ENCODE measurements at places on chromosomes 3 and 15. TPM values are rescaled to one million over a fixed set of nuclear protein-coding genes. Genes with fewer than 3 reads are reported as not detected.

Gene GPR149
- not detected for total RNA-seq

Gene GUCA1C
- not detected for total RNA-seq

Gene CASR
- total RNA-seq = not detected

Gene GOLGA8G
- total RNA-seq = not detected

DNA sequence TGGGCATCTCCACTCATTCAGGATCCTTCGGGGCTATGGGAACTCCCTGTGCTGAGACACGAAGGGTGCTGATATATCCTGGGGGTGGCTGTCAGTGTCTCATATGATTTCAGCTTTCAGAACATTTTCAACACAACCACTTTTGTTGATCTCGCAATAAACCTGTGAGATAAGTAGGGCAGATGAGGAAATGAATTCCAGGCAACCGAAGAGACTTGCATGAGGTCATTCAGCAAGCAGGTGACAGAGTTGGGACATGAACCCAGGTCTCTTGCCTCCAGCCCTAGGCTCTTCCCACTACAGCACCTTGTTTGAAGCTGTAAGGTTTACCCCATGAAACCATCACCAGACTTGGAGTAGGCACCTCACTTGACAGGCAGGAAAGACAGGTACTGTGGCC, 16.6 kb downstream of the DUOX1 start:
- peak; percentile 14 for DNase-seq

DNA sequence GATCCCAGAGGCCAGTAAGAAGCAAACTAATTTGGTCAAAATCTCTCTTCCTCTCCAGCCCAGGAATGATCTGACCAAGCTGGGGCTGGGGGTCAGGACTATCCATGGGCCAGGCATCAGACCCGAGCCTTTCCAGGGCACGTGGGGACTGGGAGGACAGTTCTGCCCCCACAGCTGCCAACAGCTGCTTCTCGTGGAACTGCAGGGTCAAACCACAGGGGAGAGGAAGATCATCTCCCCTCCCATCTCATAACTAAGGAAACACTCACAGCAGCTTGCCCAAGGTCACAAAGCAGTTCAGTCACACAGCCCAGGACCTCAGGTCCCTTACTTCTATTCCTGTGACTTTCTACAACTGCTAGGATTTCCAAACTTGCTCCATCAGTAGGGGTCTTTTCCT, 47.1 kb downstream of the DAPK2 start:
- no peak for DNase-seq

DNA sequence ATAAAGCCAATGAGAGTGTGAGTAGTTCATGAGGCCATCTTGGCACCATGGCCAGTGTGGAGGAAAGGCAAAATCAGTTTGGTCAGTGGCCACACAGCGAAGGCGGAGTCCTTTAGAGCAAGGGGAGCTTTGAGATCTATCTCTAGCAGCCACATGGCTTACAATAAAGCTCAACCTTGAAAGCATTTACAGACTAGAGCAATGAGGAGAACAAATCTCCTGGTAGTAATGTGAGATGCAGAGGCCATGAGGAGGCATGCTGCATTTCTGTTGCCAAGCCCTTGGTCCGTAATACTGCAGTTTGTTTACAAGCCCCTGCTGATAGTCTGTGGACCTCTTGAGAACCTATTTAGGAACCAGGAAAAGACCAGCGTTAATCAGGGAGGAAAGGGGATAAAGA, 381.5 kb upstream of the C2CD4B start:
- peak; percentile 12 for DNase-seq

- no peak for DNase-seq
Measured at GRCh38 chr15:31221936-31222515, 104.6 kb upstream of the KLF13 start.

GRCh38 chr15:90160781-90161727, 40.1 kb upstream of the SEMA4B start:
- DNase-seq = no peak

DNA sequence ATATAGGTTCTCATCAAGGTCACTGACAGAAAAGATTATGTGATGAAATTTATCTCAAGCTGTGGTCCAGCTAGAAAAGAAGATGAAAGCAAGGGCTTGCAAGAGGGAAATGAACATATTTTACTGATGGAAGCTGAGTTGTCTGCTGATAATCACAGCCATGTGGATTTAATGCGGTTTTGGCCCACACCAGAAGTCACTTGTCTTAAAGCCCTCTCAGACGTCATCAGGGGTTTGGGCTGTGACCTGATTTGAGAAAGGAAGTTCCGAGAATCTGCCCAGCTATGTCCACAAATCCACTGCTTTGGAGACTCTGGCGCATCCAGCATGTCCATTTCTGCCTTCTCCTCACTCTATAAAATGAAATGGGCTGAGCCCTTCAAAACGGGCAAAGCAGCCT, 278.4 kb downstream of the SUCLG2 start:
- DNase-seq = no peak

DNA sequence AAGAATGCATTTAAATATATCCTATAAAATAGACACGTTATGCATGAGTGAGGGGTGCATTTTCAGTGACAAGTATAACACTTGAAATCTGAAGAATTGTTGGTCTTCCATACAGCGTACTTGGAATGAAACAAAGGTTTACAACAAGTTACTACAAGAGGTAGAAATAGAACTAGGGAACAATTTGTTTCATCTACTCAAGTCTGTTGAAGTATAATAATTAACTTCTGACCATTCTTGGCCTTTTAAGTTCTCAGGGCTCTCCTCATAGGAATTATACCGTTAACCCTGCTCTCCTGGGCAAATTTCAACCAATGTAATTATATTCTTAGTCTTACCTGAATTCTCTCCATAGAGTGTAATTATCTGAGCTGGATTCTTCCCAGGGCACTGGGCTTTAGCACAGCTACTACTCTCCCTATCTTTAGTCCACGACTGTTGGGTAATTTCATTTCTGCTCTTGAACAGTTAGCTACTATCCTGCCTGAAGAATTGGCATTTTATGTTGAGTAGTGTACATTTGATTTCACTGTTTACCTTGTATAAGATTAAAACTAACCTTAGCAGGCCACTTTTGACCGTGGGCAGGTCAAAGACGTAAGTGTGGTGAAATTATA, 100.6 kb downstream of the UBE2E2 start:
- no peak for DNase-seq

DNA sequence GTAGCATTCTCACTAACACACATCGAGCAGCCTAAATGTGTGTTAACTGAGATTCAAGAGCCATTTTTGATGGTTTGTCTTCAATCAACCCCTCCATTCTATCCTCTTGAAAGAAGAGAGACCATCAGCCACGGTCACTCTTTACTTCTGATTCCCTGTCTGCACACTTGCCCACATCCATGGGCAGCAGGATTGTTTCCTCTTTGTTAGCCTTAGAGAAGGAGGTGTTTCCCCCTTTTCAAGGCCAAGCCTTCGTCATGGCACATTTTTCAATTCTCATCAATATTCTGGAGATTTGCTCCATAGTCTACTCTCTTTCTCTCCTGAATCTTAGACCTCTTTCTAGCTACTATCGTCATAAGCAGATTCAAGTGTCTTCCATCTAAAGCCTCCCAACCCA, 522.4 kb upstream of the NAALADL2 start:
- no peak for DNase-seq

- no peak for DNase-seq
Measured at GRCh38 chr15:74775132-74775562, 6.7 kb upstream of the CSK start.
